ENCODE measurements at places on chromosomes 13 and 19. TPM values are rescaled to one million over a fixed set of nuclear protein-coding genes. Genes with fewer than 3 reads are reported as not detected.

Gene ZNF546
- 5.1 TPM for total RNA-seq

Gene S1PR5
- 0.92 TPM for total RNA-seq

Gene SIGLEC10
- total RNA-seq = 5.2 TPM

Gene TNFSF13B
- 12.2 TPM for total RNA-seq

Gene CGB1
- total RNA-seq = not detected

Gene ZNF416
- 4.5 TPM for total RNA-seq

GRCh38 chr19:3062165-3063105 is at the start of gene TLE5:
Gene TLE5, minus strand, starts transcription at chr19:3062495. Its CDS starts 295 bp downstream, at chr19:3062200.
- peak; percentile 55 for DNase-seq

DNA sequence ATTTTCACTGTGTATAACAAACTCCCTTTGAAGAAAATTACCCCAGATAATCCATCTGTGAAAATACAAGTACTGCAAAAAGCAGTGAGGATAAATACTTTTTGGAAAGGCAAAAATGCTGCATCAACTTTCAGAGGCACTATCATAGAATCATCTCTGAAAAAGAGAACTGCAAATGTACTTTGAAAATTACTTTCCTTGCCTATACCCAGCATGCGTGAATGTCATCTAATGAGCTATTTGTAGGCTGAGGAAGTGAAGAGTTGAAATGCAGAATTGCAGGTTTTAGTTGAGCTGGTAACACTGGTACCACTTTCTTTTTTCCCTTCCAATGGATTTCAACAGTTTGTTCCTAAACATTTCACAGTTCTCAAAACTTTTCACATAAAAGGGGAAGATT is 196.7 kb downstream of the TBC1D4 start:
- no peak for DNase-seq

DNA sequence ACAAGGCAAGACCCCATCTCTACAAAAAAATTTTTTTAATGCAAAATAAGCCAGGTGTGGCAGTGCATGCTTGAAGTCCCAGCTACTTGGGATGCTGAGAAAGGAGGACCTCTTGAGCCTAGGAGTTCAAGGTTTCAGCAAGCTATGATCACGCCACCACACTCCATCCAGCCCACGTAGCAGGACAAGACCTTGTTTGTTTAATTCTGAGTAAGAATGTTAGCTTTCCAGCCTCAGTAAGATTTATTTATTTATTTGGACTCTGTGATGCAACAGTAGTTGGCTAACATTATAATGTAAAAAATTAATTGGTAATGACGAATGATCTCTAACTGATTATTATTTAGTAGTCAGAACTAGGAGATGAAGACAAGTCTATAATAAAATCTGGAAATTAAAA is 23.3 kb downstream of the N4BP2L2 start:
- no peak for DNase-seq

- peak; percentile 19 for DNase-seq
Measured at GRCh38 chr19:33794683-33795369, 1.8 kb upstream of the KCTD15 start.

DNA sequence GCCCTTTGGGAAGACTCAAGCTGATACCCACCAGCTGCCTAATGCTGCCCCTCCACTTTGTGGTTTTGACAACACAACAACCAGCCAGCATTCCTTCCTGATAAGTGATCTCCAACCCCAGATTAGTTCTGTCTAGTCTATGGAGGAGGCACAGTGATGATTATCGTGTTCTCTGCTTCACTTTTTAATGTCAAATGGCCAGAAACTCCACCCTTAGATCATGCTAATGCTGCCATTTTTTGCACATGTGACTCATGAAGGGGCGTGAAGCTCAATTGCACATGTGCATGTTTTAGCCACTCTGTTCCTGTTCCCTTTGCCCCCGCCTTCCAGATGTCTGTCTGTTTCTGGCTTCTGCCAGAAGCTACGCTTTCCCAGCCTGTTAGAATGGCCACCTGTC is 199.8 kb downstream of the COG6 start:
- DNase-seq = no peak

DNA sequence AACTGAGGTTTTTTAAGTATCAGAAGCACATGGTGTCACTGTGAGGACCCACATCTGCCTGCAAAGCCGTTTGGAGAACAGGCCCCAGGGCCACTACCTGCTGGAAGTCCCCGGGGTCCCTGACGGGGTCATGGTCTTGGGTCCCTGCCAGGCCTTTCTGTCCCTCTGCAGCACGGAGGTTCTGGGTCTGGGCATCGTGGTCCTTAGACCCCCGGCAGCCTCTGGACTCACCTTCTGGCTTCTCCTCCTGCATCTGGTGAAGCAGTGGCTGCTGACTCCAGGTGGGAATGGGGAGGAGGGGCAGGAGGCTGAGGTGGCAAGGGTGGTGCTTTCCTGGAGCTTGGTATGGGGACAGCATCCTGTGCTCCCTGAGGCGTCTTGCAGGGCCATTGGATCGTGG is 198.6 kb downstream of the TEX29 start:
- DNase-seq = peak; percentile 39

- no peak for DNase-seq
Measured at GRCh38 chr13:59197397-59197796, 966.3 kb downstream of the DIAPH3 start.

- no peak for DNase-seq
Measured at GRCh38 chr19:47241919-47242577, 11.0 kb upstream of the BBC3 start.

GRCh38 chr19:29411113-29411581 is 114.6 kb upstream of the VSTM2B start:
- peak; percentile 45 for DNase-seq

- DNase-seq = no peak
Measured at GRCh38 chr13:34217343-34218025, 399.5 kb downstream of the RFC3 start.

- DNase-seq = no peak
Measured at GRCh38 chr13:82797876-82798275, 1084.4 kb downstream of the SLITRK1 start.

DNA sequence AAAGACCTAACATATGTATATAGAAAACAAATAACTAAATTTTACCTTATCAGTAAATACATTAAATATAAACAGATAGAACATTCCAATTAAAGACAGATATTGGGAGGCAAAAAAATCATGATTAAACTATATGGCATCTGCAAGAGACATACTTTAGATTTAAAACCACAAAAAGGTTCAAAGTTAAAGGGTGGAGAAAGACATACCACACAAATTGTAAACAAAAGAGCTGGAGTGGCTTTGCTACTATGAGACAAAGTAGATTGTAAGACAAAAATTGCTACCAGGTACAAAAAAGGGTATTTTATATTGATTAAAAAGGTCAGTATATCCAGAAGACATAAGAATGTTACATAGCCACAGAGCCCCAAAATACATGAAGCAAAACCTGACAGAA is 200.2 kb downstream of the KCNRG start:
- no peak for DNase-seq

DNA sequence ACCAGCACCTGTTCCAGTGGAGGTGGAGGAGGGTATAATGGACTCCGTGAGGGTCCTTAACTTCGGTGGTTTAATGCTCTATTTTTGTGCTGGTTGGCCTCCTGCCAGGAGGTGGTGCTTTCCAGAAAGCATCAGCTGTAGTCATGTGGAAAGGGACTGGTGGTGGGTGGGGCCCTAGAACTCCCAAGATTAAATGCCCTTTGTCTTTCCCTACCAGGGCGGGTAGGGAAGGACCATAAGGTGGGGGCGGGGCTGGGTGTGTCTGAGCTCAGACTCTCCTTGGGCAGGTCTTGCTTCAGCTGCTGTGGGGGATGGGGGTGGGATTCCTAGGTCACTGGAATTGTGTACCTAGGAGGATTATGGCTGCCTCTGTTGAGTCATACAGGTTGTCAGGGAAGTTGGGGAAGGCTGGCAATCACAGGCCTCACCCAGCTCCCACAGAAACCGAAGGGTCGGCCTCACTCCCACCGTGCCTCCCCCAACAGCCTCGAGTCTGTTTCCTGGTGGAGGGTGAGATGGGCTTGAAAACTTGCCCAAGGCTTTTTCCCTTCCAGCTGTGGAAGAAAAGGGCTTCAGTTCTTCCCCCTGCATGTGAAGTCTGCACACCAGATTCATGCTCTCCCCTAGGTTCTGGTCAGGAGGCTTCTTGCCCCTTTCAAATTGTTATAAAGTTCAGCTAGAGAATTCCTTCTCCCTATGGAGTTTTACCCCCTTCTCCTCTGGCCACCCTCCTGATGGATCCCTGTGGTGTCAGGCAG is 60.3 kb upstream of the CLDN10 start:
- no peak for DNase-seq

GRCh38 chr19:54418030-54418929 is 3.0 kb downstream of the TTYH1 start:
- no peak for DNase-seq

DNA sequence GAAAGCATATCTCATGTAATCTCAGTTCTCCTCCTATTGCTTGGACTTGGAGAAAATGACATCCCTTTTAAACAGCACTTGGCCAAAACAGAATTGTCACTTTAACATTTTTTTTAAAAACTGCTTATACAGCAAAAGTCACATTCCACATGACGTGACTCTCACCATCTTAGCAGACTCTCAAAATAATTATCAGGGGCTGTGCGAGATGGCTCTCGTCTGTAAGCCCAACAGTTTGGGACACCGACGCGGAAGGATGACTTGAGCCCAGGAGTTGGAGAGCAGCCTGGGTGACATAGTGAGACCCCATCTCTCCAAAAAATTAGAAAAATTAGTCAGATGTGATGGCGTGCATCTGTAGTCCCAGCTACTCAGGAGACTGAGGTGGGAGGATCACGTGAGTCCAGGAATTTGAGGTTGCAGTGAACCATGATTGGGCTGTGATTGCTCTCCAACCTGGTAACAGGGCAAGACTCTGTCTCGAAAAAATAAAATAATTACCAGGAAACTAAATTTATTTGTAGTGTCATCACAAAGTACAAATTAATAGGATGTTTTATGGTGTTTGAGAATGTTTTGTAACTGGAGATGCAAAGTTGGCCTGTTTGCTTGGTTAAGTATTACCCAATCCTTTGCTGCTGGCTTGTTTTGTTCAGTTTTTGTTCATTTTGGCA is 8.8 kb downstream of the SAFB start:
- DNase-seq = no peak
